ENCODE measurements at places on chromosomes 2 and 18. TPM values are rescaled to one million over a fixed set of nuclear protein-coding genes. Genes with fewer than 3 reads are reported as not detected.

Gene PSD4
- 4.0 TPM for total RNA-seq

Gene ANKRD30B
- 3.0 TPM for total RNA-seq

Gene ABCG8
- 0.27 TPM for total RNA-seq

Gene COX7A2L
- 79.3 TPM for total RNA-seq

Gene CYP20A1
- total RNA-seq = 22.5 TPM

Gene GPR39
- total RNA-seq = 4.3 TPM

All from cerebellum (tissue), 4 donors.